GM04503 (cell line): ENCODE measurements at places on chromosomes 4 and X.

GRCh38 chr4:163611182-163611581 is 116.7 kb downstream of the TMA16 start:
- DNase-seq = no peak

GRCh38 chrX:104113222-104113965 is 1.1 kb downstream of the ZCCHC18 start:
- DNase-seq = no peak

- DNase-seq = no peak
These were observed at the start of gene BEND4 for GRCh38 chr4:42152507-42153504. TSS of gene BEND4 (minus strand) at chr4:42152655. CDS start at chr4:42152143, 512 bp downstream.

GRCh38 chr4:110049951-110050925 is 137.6 kb downstream of the EGF start:
- DNase-seq = no peak

GRCh38 chrX:120773801-120774200 is 101.9 kb downstream of the CT47B1 start:
- no peak for DNase-seq

DNA sequence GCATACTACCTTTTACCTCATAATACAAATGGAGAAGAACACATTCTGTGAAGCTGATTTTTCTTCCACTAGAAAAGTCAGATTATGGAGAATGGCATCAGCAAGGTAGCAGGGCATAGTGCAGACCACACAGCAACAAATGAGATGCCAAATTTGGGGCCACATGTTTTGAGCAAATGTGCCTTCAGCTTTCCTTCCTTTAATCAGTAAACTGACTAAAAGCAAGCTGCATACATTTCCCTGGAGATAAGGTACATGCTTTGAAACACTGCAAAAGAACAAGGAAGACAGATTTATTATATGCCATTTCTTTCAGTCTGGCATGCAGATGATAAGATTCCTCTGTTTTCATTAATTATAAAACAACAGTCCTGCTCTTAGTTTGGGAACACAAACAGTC is 67.1 kb upstream of the GUCY1A1 start:
- no peak for DNase-seq

GRCh38 chrX:40485102-40485826 is 95.5 kb upstream of the ATP6AP2 start:
- no peak for DNase-seq

GRCh38 chr4:22167201-22167600 is 218.6 kb upstream of the KCNIP4 start:
- no peak for DNase-seq
